ENCODE measurements at places on chromosomes 3 and 15.
A peak's percentile ranks its signal among the peaks of the same experiment; 100 is the strongest.

DNA sequence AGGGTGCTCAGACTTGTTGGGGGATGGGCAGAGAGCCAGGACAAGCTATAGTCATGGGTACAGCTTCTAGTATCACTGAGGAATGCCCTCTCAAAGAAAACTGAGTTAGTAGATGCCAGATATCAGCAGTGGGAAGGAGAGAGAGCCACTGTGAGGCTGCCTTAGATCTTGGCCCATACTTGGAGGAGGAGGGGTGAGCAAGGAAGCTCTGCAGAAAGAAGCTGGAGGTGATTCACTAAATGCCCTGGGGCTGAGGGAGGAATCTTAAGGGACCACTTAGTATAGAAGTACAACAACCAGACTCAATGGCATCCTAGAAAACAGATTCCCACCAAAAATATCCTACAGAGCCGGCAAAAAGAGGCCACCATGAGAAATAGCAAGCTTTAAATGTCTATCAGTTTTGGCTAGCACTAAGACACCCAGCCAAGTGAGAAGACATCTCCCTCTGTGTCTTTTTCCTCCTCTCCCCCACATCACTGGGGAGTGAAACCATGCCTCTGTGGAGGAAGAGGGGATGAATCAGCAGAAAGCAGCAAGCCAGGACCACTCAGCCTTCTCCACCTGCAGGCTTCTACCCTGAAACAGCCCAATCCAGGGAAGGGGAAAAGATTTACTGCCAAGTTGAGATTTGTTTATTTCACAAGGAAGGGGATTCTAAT lies 282.5 kb upstream of the STT3B start:
- DNase-seq: no peak

- no peak for DNase-seq
Measured at GRCh38 chr3:110126065-110126464, 788.7 kb upstream of the DPPA4 start.

- no peak for DNase-seq
Measured at GRCh38 chr15:48032911-48033310, 87.9 kb upstream of the SLC24A5 start.

DNA sequence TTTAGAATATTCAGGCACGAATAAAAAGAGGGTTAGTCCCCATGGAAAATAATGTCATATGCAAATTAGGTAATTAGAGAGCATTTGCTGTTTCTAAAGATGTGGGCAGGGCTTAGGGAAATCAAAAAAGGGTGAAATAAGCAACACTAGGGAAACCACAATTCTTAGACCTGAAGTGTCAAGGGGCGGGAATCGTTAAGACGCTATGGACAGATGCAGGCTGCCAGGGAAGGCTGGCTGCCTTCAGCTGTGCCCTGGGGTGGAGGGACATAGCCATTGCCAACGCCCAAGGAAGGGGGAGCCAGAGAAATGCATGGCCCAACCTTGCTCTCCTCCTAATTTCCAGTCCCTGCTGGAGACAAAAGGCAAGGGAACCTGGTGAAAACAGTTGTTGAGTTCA lies 141.7 kb upstream of the PROK2 start:
- DNase-seq: no peak

- no peak for DNase-seq
Measured at GRCh38 chr3:67635806-67636205, 18.6 kb downstream of the SUCLG2 start.

- no peak for DNase-seq
Measured at GRCh38 chr3:156513619-156514018, 41.3 kb downstream of the SSR3 start.

GRCh38 chr15:95996494-95996893 lies 334.0 kb upstream of the NR2F2 start:
- DNase-seq: no peak

GRCh38 chr3:146256851-146257486 lies 6.1 kb upstream of the PLSCR4 start:
- no peak for DNase-seq

DNA sequence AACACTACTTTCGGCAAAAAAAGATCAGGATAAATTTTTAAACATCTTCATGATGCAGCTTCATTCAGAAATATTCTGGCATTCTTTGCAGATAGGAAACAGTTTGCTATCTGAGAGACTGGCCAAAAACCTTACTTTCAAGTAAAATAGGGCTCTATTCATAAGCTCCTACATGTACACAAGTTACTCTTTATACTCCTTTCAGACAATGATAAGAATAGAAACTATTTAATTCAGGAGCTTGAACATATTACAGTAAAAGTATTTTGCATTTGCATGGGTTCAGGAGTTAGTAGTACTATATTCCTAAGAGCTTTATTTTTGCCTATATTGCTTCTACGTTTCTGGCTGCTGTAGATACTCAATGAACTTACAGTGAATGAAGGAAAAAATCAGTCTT lies 70.5 kb downstream of the PLOD2 start:
- DNase-seq: no peak

DNA sequence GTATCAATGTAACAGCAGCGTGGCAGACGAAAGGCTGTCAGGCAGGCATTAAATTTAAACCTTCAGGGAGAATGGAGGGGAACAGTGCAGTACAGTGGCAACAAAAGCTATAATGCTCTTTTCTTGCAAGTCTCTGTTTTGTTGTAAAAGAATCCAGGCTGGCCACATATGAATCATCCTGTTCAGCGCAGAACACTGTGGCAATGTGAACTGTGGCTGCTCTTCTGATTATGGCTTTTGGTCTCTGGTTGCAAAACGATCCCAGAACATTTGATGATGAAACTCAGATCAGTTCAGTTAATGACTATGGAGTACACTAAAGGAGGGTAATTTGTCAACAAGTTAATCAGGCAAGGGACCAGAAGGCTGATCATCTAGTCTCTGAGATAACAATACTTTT lies 219.7 kb upstream of the SGO1 start:
- DNase-seq: no peak

- no peak for DNase-seq
Measured at GRCh38 chr3:160553827-160554226, 11.5 kb downstream of the KPNA4 start.

DNA sequence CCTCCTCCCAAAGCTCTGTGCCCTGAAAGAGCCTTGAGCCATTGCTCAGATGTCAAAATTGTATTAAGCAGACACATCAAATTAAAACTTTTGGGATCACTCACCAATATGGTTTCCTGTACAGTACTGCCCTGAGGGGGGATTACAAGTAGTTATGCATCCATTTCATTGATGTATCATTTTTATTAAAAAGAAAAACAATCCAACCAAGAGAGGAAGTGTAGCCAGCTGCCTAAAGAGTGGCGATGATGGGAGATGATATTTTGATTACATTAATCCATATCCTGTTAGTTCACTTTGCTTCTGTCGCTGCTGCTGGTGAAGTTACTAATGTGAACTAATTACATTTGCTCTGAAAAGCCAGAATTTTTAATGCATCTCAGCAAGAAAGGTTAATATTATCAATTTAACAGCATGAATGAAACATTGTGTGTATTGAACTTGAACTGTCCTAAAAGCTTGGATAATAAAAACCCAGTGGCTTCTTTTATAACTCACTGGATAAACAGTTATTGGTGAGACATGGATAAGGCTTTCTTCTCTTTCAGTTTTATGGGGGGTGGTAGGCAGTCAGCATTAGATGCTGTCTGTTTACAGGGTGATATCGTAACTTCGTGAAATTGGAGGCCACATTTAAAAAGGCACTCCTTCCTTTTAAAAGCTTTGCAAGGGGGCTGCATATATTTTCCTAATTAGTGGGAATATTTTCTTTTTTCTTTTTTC lies 87.7 kb downstream of the IGF1R start:
- no peak for DNase-seq

DNA sequence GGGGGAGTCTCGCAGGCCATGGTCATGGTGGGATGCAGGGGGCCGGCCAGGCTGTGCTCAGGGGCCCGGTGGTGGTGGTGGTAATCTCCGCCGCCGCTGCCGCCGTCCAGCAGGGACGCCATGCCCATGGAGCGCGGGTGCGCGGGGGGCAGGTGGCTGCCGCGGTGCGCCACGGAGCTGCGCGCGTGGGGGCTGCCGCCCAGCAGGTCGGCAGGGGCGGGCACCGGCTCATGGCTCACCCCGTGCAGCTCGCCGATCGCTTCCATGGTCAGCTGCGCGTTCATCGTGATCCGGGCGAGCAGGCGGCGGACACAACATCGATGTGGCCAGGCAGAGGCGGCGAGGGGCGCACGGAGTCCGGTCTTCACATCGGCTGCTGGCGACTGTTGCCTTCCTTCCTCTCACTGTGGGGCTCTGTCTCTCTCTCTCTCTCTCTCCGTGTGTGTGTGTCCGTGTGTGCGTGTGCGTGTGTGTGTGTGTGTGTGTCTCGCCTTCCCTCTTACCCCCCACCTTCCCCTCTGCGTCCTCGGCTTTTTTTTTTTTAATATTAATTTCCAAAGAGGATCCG lies 451 bp downstream of the ONECUT1 start:
- no peak for DNase-seq

GRCh38 chr15:41939986-41940385 lies 32.4 kb downstream of the EHD4 start:
- DNase-seq: no peak

- DNase-seq: no peak
Measured at GRCh38 chr3:134542287-134542958, 56.6 kb downstream of the CEP63 start.

GRCh38 chr3:126811530-126811929 lies 107.5 kb downstream of the CHCHD6 start:
- no peak for DNase-seq

- DNase-seq: peak; percentile 88
Measured at GRCh38 chr15:77070495-77071304, at the start of gene TSPAN3. Gene TSPAN3, minus strand, starts transcription at chr15:77071109. Its CDS starts 155 bp downstream, at chr15:77070954.

- DNase-seq: no peak
Measured at GRCh38 chr3:73801444-73801843, 176.7 kb upstream of the PDZRN3 start.

DNA sequence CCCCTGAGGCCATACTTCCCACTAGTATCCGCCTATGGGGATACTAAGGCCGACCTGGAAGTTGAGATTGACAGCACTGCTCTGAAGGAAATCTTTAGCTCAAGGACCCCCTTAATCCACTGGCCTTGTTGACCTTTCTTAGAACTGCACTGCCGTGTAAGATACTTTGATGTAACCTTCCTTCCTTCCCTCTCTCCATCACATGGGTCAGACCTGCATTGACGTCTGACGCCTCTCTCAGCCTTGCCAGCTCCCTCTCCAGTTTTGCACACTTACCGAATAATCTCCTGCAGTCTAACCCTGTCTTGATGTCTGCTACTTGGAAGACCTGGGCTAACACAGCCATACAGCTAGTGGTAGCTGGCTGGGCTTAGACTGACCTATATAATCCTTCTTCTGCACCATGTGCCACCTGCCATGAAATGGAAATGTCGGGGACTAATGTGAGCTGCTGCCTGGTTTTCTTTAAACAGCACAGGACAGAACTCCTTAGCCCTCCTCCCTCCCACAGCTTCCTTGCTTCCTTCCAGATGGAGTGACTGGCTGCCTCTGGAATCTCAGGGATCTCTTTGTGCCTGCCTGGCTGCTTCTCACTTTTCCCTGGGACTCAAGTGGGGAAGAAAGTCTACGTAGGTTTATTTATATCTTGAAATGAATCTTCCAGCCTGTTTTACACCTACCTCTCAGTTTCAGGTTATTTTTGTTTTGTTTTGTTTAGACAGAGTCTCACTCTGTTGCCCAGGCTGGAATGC lies 39.2 kb upstream of the HERC1 start:
- DNase-seq: no peak

DNA sequence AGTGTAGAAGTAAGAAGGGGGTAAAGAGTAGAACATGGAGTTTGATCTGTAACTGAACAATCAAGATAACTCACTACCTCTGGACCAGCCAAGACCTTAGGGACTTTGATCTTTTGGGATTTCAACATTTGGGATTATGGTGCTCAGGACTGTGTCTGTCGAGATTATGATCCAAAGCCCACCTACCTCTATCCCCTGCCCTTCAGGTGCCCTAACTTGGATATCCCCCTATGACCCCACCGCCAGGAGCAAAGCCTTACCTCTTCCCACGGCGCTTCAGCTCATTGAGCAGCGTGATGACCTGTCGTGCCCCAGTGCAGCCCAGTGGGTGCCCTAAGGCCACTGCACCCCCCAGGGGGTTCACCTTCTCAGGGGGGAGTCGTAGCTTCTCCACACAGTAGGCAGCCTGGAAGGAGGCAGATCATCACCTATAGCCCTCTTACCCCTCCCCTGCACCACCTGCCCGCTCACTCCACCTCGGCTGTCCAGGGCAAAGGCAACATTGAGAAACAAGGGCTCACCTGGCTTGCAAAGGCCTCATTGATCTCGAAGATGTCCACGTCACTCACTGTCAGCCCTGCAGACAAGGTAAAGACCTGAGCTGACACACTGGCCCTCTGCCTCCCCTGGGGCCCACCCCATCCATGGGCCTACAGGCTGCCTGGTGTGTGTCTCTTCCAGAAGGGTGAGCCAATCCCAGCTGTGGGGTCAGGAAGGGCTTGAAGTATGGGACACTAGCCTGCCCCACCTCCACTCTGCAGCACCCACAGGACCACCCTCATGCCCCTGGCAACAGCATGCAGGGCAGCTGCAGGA lies 11.4 kb downstream of the ACAA1 start:
- DNase-seq: no peak

GRCh38 chr15:74134387-74135027 lies 4.1 kb downstream of the ISLR2 start:
- DNase-seq: no peak

- DNase-seq: no peak
Measured at GRCh38 chr3:4726549-4726948, 233.4 kb downstream of the ITPR1 start.
